ENCODE measurements at places on chromosomes 1 and 21.

- peak; percentile 72 for DNase-seq
These were observed at the start of gene C2CD4D for GRCh38 chr1:151839457-151840403. TSS of gene C2CD4D (minus strand) at chr1:151839820. CDS start at chr1:151838989, 831 bp downstream.

DNA sequence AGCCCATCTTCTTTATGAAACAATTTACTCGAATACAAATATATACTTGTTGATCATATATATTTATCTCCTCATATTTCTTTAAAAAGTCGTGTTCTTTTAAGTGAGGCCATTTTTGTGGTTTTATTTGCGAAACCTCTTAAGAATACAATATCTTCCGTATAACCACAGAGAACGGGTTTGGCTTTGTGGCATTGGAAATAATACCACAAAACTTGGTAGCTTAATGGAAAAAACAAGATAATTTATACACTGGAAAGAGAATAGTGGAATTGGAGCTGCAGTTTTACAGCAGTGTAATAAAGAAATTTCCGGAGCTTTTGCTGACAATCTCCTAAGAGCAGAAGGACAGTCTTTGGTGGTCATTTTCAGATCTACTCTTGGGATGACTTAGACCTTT lies 29.4 kb downstream of the PTGFR start:
- DNase-seq, result no peak

DNA sequence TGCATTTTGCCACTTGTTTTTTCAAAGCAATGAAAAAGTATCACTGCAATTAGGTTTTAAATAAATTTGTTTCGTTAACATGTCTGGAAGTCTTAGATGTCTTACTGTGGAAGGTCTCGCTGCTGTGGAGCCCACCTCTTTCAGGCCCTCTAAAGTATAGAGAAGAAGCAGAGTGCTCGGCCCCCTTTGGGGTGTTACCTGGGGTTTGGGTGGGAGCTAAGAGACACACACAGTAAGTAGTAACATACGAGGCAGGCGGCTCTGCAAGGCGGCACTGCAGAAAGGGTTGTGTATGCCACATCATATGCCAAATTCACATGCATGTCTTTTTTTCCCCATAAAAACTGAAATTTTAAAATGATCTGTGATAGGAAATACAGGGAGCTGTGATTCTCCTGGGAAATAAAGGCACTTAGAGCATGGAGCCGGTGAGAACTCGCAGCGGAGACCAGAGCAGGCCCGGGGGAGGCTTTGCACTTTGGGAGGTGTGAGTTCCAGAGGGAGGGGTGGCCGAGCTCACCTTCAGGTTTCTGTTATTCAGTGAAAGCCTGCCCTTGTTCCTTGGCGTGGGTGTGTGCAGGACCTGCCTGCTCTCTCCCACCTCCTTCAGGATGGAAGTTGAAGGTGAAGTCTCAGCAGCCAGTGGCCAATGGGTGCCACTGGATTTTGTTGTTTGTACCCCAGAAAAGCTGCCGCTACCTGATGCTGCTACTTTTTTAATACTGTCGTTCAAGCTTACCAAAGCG lies 35.7 kb upstream of the PWP2 start:
- DNase-seq, result no peak

DNA sequence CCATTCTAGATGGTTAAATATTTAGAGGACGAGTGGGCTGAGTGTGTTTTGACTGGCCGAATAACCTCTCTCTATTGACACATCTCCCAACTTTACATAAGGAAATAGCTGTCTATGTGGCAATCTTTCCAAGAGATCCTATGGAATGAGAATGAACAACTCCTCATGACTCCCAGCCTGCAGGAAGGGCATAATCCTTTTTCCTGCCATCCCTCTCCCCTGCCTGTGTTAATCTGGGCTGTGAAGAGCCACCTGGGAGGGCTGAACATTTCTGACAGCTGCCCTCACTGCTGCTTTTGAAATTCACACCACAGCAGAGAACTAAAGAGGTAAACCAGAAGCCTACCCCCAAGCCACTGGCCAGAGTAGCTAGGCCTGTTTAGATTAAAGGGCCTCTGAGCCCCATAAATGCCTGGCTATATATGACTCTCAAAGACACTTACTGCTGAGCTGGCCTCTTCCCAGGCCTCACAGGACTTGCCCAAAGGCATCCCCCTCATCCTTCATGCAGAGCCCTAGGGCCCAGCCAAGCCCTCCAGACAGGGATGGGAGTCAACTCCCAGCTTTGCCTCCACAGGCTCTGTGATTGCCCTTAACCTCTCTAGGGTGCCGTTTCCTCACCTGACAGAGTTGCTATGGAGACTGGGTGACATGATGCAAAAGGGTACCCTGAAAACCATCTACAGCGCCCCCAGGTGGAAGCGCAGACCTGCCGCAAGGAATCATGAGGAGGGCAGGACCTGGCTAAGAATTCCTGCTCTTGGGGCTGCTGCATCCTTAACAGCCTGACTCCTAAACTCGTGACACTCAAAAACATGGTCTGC lies 42.0 kb upstream of the LDLRAP1 start:
- DNase-seq, result no peak

DNA sequence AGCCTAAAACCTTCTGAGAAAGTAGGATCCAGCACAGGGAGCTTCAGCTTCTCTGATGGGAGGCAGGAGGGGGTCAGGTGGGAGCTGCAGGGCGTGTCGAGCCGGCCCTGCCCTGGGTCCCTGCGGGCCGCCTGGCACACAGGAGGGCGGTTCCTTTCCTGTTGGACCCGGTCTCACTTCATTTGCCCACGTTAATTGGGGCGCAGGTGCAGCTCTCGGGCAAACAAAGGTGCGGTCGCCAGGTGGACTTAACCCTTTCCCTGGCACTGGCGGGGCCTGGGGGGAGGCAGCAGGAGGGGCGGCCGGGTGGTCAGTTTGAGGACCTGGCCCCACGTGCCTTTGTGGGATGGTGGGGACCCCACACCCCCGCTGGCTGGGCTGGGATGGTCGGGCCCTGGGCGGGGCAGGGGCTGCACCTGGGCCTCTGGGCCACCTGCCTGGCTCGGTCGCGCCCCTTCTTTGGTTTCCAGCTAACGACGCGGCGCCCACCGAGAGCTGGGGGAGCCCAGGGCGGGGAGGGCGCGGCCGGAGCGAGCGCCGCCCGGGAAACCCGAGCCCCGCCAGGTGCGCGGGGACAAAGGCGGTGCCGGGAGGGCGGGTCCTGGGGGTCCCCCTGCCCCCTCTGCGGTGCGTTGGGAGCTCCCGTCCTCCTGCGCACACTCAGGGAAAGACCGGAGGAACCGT lies 20.8 kb upstream of the C1orf159 start:
- DNase-seq, result no peak

DNA sequence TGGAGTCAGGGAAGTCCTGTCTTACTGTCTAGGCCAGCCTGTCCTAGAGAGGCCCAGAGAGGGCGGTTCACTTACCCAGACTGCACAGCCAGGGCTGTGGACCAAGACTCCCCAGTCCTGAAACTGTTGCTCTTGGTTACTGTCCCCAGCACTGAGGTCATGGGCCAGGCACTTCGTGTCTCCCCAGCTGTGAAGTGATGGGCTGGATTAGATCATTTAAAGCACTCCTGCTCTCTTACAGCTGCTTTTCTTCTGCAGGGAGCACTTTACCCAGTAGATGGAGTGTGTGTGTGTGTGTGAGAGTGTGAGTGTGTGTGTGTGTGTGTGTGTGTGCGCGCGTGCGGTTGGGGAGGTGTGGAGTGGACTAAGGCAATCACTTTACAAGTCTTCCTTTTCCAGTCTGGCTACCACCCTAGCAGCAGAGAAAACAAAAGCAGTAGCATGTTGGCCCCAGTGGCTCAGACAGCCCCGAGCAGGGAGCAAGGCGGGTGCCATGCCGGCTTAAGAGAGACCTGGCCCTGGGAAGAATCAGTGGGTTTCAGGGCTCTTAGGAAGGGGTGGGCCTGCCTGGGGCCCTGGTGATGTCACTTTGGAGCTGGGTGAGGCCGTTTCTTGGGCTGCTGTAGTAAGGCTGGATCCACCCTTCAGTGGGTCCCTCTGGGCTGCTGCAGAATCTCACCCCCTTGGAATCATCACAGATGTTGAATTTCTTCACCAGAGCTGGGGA lies 2.4 kb downstream of the SPSB1 start:
- DNase-seq, result peak; percentile 61

DNA sequence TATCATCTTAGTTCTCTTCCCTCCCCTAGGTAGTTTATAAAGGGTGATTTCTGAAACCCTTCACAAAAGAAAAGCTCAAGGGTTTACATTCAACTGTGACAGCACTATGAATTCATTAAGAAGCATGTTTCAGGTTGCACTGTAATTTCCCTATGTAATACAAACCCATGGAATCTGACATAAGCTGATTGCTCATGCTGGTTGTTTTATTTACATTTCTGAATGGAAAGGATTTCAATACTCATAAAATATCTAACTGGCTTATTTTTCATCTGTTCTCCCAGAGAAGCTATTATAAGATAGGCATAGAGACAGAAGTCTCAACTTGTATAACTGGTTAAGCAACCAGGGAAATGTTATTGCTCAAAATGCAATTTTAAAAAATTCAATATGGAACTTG lies 20.5 kb downstream of the WNT2B start:
- no peak for DNase-seq

DNA sequence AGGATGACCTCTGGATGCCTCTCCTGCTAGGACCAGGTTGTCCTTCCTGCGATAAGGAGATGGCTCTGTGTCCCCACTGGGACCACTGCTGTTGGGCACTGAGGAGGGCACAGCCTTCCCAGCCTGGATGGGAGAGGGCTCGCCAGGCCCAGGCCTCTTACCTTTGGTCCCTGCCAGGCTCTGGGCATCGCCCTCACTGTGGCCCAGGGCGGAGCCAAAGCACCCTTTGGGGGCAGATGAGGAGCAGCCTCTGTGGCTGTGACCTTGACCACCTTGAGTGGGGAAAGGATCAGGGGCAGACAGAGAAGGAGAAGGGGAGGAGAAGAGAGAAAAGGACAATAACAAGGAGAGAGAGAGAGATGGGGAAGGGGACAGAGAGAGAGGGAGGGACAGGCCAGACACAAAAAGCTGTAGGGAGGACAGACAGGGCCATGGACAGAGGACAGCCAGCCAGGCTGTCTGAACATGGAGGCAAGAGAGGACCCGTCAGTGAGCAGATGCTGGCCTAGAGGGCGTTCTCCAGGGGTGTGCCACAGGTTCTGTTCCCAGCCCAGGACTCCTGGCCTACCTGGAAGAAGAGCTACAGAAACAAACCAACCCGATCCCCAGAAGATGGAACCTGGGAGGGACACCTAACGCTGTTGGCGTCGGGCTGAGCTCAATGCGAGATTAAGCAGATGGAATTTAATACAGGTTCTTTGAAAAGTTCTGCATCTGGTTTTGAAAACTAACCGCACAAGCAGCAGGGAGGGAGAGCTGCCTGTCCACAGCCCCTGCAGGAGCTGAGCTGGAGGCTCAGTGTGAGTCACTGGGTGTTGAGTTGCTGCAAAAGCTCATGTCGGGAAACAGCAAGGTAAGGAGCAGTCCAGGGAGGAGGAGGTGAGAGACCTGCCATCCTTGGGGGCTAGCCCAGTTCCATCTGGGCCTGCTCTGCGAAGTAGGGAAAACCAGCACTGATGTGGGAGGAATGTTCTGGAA lies 262.1 kb downstream of the PTPRU start:
- DNase-seq, result no peak

DNA sequence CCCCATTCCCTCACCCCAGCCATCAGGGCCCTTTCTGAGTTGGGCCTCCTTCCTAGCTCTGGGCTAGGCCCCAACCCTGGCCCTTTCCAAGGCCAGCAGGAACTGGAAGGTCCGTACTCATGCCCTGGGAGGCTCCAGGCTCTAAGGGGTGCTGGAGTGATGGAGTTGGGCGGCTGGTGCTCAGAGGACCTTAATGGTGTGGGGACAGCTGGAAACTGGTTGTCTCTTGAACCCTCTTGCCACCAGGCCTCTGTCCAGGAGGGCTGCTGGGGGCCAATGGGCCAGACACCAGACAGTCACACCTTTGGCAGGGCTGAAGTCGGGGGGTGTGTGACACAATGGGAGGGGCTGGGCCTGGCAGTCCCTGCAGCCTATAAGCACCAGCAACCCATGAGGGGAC lies 9.2 kb upstream of the PADI1 start:
- DNase-seq, result no peak

DNA sequence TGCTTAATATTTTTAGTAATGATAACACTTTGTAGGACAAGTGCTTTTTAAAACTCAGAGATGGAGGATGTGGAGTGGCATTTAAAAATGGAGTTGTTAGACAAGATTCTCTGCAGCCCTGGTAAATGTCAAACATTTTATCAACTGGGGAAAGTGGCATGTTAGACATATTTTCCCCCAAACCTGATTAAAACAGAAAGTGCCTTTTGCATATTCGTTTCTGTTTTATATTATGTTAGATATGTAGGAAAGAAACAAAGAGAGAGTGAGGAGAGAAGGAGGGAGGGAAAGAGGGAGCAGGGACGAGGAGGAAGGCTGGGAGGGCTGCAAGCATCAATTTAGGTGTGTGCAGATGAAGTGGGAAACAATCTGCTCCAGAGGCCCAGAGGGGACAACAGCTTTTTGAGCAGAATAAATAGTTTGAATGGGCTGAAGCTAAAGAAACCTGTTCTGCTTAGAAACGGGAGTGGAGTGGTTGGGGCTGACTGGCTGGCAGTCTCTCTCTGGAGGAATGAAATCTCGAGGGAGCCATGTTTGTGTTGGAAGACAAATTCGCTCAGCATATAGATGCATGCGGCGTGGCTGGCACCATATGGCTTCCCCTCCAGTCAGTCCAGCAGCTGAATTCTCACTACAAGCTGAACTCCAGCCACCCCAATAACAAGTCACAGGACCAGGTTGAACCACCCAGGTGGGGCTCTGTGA lies 502.2 kb downstream of the AJAP1 start:
- DNase-seq, result no peak

DNA sequence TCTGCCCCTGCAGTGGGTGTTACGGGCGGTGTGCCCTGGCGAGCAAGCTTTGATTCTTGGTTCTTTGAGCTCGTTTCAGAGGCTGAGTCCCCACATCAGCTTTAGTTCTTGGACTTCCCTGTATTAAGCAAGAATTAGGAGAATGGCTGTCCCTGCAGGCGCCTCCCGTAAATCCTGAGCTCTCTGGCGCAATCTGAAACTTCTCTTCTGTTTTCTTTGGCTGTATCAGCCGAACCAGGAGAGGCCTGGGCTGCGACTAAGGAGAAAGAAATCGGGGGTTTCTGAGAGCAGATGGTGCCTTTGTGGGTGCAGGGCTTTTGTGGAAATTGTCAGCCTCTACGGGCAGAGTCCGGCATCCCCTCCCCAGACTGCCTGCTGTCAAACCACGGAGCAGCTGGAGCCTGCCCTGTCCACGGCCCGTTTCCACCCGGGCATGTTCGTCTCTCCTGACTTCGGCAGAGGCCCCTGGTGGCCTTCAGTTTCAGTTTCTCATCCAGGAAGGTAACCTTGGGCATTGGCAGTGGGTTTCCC lies 17.9 kb downstream of the CSTB start:
- no peak for DNase-seq

GRCh38 chr1:2085080-2085479 lies 34.9 kb downstream of the PRKCZ start:
- no peak for DNase-seq

DNA sequence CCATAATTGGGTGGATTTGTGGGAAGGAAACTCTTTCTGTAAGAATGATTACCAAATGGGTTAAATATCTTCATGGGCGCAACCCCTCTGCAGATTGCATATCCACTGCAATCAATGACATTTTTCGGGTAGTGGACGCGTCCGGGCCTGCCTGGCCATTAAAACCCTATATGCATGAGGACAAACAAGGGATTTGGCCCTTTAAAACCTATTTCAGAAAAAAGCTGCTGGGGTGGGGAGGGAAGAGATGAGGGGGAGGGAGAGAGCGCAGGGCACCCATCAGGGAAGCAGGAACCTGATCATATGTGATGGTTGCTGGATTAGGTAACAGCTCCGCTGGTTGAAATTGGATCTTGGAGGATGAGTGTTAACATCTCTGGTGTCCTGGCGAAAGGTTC lies 228.8 kb downstream of the PBX1 start:
- DNase-seq, result no peak

- no peak for DNase-seq
These were observed 6.2 kb upstream of the ZNF281 start for GRCh38 chr1:200415789-200416593.

GRCh38 chr1:205842229-205842628 lies 7.7 kb downstream of the PM20D1 start:
- DNase-seq, result no peak

Data from stimulated activated CD4-positive, alpha-beta T cell treated with anti-CD3 and anti-CD28 coated beads, Interleukin-1b, Interleukin-23, amount 100 ng/mL, for 48 hours (primary cell).